ENCODE measurements at places on chromosomes 6 and 20.

DNA sequence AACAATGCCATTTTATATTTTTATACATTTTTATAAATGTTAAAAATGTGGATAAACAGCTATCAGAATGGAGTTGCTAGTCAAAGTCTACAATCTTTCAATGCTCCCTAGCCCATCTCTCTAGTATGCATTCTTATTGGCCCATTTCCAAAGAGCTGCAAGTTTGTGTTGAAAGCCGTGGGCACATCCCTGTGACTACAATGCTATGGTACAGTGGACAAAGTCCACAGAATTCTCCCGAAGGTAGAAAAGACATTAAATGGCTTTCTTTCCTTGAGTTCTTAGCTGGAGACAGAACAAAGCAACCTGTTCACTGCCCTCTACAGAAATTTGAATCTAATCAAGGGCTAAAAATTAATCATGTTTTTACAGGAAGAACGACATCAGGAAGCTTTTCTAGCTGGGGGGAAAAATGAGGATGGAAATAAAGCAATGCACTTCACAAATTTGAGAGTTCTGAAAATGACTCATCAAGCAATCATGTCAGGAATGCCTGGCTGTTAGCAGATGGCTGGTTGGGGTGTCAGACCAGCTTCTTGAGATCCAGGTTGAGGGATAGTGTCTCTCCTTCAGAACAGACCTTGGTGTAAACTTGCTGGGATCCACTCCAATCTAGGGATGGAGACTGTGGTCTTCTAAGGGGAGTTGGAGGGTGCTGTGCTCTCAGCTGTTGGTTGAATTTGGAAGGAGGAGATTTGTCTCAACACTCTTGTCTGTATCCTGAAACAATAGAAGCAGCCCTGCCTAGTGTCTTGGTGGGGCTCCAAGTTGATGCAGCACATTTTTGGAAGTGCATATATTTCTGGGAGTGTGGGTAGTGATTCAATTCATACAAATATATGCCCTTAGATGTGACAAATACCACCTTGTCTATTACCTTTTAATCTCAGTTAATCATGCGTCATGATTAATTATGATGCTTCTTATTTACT is 143.4 kb upstream of the PHACTR1 start:
- no peak for DNase-seq

GRCh38 chr6:85479208-85479607 is 29.3 kb downstream of the NT5E start:
- no peak for DNase-seq

DNA sequence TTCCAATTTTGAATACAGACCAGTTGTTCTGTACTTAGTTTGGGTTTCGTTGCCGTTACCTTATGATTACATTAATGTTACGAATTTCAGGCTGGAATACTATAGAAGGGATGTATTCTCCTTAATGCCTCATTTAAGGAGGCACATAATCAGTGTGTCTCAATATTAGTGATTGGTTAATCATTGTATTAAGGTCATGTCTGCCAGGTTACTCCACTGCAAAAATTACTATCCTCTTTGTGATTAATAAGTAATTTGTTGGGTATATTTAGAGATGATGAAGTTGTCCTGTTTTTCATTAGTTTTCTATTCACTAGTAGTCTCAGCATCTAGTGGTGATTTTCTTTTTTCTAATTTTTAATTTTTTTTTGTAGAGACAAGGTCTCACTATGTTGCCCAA is 66.3 kb downstream of the CBFA2T2 start:
- DNase-seq = no peak

DNA sequence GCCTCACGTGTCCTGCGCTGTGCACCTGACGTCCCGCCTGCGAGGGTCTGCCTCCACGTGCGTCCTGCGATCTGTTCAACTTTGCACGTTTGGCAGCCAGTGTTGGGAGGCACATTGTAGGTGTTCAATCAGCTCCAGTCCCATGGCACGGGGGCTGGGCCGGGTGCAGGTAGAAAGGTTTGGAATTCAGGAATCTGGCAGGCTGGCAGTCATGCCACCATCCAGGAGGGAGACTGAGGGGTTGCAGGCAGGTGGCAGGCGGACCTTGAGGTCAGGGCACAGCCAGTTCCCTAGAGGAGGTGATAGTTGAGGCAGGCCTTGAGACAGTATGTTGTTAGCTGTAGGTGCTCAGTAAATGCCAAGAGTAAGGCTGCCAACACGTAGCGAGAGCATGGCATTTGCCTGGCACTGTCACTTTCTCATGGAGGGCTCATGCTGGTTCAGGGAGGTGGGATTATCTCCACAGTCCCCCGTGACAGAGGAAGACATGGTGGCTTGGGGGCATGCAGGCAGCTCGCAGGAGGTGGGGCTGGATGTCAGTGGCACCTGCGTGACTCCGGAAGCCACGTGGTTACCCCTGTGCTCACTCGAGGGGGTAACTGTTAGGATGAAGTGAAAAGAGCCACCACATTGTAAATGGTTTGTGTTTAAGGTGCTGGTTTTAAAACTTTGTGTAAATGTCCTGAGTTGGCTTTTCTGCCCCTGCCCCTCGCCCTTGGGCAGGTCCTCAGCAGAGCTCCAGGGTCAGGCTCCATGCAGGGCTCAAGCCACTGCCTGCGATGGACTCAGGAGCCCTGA is 111.8 kb upstream of the FRMD1 start:
- DNase-seq = no peak

DNA sequence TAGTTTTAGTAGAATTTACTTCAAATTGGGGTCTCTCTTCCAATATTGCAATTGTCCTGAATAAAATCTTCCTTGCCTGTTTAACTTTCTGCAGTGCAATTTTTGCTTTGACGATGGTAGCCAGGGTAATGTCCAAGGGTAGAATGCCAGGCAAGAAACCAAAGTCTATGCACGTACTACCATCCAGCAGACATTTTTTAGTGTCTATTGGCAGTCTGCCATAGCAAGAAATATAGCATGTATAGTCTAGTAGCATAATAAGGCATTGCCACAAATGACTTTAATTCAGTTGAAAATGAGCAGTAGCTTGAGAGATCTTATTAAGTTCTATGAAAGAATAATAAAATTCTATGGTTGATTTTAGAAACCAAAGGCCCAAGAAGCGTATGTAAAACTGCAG is 62.3 kb upstream of the KCNQ5 start:
- DNase-seq = no peak

DNA sequence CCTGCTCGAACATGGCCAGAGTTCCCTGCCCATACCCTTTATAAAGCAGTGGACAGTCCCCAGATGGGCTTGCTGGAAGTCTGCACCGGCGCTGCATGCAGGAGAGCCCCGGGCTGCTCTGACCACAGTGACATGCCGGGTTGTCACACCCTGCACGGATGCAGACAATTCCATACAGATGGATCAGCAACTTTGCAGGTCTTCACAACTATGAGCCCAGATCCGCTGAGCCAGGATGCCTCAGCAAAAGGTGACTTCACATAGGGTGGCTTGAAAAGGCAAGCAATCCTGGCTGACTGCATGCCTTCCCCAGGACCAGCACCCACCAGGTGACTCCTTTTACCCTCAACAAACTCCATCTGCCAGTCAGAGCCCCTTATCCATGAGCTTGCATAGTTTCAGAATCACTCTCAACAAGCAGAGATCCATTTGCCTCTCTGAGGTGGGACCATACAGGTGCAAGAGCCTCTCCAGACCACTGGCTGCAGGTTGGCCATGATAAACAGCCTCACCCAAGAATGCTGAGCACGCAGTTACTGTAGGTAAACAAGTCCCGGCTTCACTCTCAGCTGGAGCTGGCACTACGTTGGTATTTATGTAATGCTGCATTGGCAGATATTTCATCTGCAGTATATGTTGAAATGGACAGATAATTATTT is 183.0 kb upstream of the QKI start:
- no peak for DNase-seq

DNA sequence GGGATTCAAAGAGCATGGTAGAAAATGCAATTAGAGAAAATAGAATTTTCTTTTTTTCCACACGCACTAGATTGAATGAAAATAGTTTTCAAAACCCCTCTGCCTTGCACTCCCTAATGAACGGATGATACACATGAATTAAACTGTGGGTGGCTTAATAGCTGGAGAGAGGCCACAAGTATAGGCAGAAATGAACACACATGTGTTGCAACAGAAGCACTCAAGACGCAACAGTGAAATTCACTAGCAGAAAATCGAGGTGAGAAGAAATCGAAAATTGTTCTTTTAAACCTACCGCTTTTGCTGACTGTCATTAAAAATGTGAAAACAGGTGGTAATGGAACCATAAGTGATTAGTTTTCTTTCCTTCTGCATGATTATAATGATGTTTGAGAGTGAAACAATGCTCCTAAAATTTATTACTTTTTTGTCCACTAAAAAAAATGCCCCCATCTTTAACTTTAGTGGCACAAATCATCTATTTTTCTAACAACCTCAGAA is 80.1 kb upstream of the SHLD1 start:
- no peak for DNase-seq

DNA sequence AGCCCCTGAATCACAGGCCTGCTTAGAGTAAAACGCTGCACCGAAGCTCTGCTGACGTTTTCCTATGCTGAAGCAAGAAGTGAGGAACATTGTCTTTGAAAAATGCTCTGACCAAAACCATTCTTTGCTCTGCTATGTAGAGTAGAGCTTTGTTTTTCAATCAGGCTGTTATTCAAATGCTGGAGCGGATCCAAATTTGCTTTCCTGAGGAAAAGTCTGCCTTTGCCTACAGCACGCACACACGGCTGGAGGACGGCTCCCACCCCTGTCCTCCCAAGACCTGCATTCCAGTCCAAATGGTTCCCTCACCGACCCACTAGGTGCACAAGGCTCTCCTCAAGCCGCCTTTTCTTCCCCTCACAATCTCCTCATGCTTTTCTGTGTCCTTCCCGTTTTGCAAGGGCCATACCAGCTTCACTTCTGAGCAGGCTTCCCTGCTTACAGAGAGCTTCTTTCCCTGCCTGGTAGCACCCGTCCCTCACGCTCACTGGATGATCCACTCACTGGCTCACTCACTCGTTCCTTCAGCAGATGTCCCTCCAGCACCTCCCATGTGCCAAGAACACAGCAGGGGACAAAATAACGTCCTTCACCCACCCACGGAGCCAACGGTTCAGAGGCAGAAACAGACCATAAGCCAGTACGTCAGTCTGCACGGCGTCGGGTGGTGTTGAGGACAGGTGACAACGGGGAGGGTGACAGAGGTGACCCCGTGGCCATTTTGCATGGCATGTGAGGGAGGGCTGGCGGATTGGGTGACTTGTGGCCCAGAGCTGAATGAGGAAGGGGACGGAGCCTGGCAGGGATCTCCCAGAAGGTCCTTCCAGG is 137.9 kb upstream of the NEDD9 start:
- peak; percentile 77 for DNase-seq

Data from lung (tissue), 17 donors.